ENCODE measurements at places on chromosomes 5 and 9. TPM values are rescaled to one million over a fixed set of nuclear protein-coding genes. Genes with fewer than 3 reads are reported as not detected.

SGCD gene
- under 0.01 TPM for total RNA-seq

IFNA13 gene
- total RNA-seq = not detected

CD72 gene
- not detected for total RNA-seq

CCNJL gene
- total RNA-seq = 6.2 TPM

CDO1 gene
- 1.1 TPM for total RNA-seq

KIAA1958 gene
- 2.3 TPM for total RNA-seq

TMEM215 gene
- not detected for total RNA-seq

SLC34A3 gene
- not detected for total RNA-seq

ARL14EPL gene
- total RNA-seq = under 0.01 TPM

UNC13B gene
- 34.2 TPM for total RNA-seq

NSG2 gene
- total RNA-seq = not detected

SPATA31E1 gene
- total RNA-seq = not detected

OR1Q1 gene
- total RNA-seq = not detected

SPATA31C1 gene
- not detected for total RNA-seq

EQTN gene
- not detected for total RNA-seq

PRDM9 gene
- total RNA-seq = not detected

PCDHGA5 gene
- 0.30 TPM for total RNA-seq

PPP3R2 gene
- not detected for total RNA-seq

NTNG2 gene
- under 0.01 TPM for total RNA-seq

LPAR1 gene
- total RNA-seq = 0.32 TPM

SSNA1 gene
- total RNA-seq = 126 TPM

TRIM36 gene
- not detected for total RNA-seq

SAPCD2 gene
- total RNA-seq = 19.3 TPM

TRIM23 gene
- total RNA-seq = 13.3 TPM

CCDC112 gene
- total RNA-seq = 10.1 TPM

FOXD4L5 gene
- total RNA-seq = not detected
